ENCODE measurements at places on chromosomes 7 and 10.
A peak's percentile ranks its signal among the peaks of the same experiment; 100 is the strongest.

DNA sequence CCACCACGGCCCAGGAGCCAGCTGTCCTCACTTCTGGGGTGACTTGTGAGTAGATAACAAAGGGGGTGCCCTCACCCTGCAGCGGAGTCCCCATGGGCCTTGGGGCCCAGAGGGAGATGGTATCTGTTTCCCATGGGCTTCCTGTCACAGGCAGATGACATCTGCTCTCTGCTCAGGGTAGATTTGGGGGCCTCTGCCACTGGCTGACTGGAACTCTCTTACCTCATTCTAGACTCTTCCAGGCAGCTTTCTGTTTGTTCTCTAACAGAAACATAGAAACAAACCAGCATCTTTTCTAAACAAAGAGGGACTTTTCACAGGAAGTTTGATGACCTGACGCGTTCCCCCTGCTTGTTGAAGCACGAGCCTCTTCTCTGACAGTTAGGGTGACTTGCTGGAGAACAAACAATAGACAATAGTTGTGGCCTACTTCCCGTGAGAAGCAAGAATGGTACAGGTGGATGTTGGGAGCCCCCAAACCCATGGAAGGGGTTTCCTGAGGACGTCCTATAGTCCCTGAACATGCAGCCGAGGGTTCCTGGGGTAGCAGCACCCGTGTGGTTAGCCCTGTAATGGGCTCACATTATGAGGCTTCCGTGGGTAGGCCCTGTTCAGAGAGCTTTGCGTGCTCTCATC lies 61.6 kb downstream of the GRK5 start:
- DNase-seq: no peak

DNA sequence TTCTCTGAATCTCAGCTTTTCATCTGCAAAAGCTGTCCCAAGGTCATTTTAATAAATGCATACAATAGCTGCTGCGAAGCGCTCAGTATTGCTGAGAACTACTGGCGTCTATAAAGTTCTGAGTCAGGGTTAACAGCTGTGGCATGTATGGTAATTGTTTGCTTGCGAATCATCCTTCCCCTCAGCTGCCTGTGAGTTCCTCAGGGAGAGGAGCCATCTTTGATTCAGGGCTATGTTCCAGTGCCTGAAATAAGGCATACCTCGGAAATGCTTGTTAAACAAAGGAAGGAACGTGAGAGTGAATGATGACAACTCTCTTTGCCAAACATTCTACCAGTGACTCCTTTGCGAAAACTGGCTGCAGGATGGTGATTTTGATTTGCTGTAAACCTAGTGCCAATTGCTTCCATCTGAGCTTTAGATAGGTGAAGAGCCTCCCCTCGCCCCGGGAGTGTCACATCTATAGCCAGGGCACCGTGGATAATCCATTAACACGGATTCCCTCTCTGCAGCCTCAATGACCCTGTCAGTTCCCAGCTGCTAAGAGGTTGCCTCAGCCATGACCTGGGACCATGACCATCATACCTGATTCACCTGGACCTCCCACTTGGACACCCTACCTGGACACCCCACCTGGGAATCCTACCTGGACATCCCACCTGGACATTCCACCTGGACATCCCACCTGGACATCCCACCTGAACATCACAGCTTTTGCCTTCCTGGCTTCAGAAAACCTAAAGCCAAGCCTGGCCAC lies 39.6 kb downstream of the GPRIN2 start:
- no peak for DNase-seq

DNA sequence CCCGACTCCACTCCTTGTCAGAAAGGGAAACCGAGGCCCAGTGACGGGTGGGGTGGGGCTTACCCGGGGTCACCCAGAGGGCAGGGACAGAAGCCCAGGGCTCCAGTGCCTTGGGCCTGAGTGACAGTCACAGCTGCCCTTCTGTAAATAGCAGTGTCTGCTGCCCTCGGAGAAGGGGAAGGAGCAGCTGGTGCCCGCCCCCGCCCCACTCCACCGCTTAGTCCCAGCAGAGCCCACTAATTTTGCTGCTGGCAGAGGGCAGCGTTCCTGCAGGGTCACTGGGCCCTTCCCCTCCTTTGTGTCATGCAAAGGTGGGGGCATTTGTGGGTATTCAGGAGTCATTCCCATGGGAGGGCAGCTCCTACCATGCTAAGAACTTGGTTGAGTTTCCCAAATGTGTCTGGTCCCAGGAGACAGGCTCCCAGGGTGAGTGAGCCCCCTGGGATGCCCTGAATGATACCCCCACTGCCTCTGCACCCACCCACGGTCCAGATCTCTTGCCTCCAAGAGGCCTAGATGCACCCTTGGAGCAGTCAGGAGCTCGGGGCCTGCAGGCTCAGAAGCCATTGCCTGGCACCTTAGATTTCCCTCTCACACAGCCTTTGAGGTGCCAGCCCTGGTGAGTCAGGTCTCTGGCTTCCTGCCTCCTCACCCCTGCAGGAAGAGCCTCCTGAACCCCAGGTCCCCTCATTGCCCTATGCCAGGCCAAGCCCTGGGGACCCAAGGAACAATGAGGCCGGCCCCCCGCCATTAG lies 17.2 kb downstream of the SH2B2 start:
- DNase-seq: no peak

DNA sequence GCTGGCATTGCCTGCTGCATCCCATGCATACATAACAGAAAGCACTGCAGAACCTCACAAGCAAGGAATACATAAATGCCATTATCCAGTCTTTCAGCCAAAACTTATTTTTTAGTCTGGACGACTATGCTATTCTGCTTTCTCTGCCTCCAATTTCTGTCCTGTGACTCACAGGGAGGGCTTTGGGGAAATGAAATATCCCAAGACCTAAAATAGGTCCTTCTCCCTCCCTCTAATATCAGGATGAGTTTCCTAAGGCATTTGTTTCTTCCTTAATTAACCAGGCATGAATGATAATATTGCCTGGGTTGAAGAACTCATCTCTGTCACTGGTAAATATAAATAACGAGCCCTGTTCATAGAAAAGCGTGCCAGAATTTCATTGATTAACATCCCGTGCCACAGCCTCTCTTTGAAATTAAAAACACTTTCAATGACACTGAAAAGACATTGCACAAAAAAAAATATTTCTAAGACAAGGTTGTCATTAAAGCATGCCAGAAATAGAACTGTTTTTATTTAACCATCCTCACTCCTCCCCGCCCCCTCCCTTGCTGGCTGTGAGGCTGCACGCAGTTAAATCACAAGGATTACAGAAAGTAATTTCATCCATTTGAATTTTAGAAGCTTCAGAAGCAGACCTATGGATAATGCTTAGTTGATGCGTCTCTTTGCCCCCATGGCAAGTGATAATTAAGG lies 103.0 kb upstream of the ANKRD1 start:
- DNase-seq: peak; percentile 49

DNA sequence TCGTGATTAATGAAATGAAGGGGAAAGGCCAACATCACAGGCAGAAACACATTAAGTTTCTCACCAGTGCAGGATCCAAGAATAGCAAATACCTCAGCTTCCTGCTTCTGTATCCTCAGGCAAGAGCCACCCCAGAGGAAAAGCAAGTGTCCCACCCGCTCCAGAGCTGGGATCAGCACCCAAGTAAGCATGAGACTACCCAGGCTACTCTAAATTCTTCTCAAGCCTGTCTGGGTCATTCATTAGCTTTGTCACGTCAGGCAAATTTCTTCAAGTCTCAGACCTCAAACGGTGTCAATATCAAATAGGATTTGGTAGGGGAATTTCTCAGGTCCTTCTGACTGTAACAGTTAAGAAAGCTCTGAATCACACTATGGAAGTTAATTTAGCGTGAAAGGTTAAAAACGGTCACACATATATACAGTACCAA lies 59.0 kb downstream of the GNA12 start:
- DNase-seq: no peak

DNA sequence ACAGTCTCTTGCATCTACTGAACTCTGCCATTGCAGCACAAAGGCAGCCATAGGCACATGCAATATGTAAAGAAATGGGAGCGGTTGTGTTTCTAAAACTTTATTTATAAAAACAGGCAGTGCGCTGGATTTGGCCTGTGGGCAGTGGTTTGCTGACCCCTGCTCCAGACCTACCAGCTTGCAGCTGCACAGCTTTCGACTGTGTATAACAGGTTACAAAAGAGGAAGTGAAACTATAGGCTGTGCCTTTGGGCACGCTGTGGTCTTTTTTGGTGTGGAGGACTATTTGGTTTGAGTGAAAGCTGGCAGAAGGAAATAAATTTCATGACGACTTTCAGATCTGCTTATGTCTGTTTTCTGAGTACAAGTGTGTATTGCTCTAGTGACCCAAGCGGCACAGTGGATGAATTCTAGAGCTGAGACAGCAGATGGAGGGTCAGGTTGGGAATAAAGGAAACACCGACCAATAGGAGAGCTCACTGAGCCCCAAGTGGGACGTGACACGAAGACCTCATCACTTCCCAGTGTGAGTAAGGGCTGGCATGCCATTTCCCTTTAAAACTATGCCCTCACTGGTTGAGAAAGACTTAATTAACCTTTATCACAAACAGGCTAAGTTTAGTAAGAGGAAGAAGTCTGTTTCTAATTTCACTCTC lies 152.7 kb downstream of the ANK3 start:
- DNase-seq: peak; percentile 70

- no peak for DNase-seq
Observed at GRCh38 chr10:76306856-76307255, 875.4 kb downstream of the LRMDA start.

GRCh38 chr7:42673951-42674350 lies 237.9 kb downstream of the C7orf25 start:
- no peak for DNase-seq

DNA sequence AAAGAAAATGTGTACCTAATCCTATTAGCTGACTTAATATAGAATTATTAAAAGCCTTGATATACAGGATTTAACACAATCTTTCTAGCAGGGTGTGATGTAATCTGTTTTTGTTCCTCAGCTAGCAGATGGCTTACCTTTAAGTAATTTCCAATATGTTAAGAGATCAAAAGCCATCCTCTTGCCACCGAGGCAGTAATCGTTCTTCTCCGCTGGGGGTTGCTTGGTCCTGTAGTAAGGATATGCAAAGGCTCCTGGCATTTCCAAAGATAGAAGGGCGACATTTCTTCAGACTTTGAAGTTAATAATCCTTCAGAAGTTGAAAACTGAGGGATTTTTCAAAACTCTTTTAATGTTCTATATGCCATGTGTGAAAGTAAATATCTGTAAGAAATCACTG lies 156.4 kb downstream of the FZD1 start:
- no peak for DNase-seq

DNA sequence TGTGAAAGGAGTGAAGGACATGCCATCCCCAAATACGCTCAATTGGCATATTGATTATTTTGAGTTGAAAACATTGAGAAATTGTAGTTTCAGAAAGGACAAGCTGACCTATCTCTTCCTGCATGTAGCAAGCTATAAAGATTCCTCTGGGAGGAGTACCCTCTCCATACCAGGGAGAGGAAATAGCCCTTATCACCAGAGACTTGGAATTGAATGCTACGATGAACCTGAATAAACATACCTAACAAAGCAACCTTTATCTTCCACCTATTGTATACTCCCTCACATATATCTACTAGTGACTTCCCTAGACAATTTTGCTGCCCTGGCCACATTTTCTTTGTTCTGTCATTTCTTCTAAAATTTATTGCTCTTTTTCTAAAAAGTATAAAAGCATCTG lies 150.2 kb upstream of the EEPD1 start:
- no peak for DNase-seq

DNA sequence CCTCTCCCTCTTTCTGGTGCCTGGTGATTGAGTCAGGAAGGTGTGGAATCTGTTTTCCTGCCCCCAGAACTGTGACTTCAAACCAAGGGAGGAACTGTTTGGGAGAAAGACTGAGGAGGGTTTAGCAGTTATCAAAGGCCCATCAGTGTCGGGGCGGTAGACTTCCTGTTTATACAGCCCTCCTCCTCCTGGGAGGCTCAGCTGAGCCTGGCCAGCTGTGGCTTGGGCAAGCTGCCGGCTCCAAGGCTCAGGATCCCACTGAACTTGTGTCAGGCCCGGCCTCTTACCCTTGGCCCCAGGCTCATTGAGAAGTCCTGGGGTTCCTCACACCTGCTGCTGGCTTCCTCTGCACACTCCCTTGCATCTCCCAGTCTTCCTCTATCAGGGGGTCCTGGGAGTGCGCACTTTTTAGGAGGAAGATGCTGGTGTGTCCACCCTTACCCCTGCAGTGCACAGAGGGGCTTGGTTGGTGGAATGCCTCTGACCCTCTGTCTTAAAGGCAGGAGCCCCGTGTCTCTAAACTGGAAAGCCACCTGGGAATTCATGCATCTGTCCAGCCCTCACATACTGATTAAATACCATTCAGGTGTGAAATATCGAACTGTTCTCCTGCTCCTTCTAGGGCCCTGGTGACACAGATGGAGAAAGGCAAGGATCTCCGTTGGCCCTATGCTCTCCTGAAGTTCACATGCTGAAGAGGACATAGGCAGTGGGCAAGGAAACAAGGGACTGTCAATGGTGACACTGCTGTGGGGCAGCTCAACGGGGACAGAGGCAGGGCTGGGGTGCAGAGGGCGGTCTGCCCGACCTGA lies 32.4 kb downstream of the CXCL12 start:
- DNase-seq: no peak

- DNase-seq: no peak
Observed at GRCh38 chr7:107687656-107688055, 27.0 kb downstream of the SLC26A4 start.

DNA sequence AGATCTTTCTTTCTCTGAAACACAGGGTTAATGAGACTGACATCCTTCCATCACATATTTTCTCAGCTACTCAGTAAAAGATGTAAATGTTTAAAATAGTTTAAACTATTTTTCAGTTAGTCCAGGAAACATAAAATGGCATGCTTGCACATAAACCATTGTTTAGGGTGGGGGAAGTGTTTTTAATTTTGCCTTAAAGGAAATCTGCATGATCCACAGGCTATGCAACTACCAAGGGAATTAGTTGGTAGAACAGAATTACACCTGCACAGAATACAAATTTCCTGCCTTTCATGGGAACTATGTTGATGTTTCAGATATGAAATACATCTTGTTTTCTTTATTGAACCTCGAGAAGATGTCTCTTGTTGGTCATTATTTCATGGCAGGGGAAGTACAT lies 10.6 kb downstream of the CAV1 start:
- no peak for DNase-seq

- DNase-seq: no peak
Observed at GRCh38 chr7:41190581-41190980, 512.3 kb downstream of the INHBA start.
